ENCODE measurements at places on chromosomes 2 and 18. TPM values are rescaled to one million over a fixed set of nuclear protein-coding genes. Genes with fewer than 3 reads are reported as not detected.

VIT gene
- total RNA-seq: 2.6 TPM

HNMT gene
- 2.5 TPM for total RNA-seq

C2orf76 gene
- total RNA-seq: 8.0 TPM

PMAIP1 gene
- 11.6 TPM for total RNA-seq

PELI1 gene
- total RNA-seq: 55.0 TPM

NBAS gene
- 25.1 TPM for total RNA-seq

SESTD1 gene
- total RNA-seq: 19.8 TPM

RFX8 gene
- total RNA-seq: not detected

DNA sequence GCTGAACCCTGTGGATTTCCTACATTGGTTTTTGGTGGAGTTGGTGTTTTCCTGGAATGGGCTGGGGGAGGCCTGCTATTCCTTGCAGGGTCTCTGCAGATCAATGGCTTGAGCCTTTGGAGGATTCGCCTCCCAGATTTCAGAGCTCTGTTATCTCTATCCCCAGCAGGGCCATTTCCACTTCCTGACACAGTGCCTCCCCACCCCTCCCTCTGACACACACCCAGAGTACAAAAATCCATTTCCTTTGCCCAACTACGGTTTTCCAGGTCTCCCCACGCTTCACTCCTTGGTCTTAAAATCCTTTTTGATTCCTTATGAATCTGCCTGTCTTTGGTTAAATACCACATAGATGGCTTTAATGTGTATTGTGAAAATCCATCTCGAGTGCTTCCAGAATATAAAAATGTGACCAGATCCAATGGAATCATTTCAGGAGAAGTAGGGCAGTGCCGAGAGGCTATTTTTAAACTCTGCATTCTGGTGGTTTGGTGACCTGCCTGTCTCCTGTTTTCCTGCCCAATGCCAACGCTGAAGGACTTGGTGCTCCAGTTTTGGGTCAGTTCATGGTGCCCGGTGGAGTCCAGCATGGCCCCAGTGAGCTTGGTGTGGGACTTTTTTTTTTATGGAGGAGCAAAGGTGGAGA lies 60.9 kb downstream of the ARL4C start:
- peak; percentile 7 for ATAC-seq

GRCh38 chr2:107553539-107553938 lies 273.2 kb upstream of the RGPD4 start:
- peak; percentile 81 for ATAC-seq

DNA sequence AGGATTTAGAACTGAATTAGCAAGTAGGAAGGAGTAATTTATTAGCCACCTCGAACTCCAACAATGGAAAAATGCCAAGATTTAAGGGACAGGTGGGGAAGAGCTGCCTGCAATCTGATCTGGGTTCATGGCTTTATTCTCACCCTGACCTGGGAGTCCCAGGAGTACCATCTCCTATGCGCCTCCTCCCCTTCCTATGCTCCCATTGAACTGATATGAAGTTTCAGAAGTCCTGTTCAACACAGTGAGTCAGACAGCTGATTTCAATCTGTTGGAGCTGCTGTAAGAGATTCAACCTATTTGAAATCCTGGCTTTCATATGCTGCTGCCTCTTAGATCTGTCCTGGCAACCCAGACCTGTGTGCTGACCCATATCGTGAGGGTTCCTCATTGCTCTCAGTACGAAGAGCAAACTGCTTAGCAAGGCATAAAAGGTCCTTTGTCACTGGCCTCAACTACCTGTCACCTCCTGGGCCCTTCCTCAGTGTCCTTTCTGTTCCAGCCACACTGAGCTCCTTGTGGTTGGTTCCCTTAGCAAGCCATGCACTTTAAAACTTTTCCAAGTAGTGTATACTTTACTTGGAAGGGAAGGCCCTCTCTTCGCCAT lies 15.9 kb upstream of the CD28 start:
- no peak for ATAC-seq

DNA sequence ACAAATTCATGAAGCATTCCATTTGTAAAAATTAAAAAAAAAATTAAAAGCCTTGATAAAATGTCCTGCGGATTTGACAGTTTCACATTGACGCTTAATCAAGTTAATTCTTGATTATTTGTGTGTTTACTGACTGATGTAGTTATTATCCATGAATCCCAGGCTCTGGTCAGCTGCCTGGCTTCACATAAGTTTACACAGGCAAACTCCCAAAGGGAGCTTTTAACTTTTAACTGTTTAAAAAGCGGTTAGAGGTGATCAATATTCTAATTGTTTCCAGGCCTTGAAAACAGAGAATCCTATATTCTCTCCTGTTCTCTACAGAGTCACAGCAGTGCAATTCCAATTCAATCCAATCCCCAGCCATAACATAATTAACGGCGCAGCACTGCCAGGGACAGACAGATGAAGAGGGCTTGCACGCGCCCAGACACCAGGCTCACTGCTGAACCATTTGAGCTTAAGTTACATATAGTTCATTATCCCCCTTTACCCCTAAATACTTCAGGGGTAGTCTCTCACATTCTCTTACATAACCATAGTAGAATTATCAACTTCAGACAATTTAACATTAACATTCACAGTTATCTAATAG lies 47.5 kb downstream of the ATP8B1 start:
- no peak for ATAC-seq

DNA sequence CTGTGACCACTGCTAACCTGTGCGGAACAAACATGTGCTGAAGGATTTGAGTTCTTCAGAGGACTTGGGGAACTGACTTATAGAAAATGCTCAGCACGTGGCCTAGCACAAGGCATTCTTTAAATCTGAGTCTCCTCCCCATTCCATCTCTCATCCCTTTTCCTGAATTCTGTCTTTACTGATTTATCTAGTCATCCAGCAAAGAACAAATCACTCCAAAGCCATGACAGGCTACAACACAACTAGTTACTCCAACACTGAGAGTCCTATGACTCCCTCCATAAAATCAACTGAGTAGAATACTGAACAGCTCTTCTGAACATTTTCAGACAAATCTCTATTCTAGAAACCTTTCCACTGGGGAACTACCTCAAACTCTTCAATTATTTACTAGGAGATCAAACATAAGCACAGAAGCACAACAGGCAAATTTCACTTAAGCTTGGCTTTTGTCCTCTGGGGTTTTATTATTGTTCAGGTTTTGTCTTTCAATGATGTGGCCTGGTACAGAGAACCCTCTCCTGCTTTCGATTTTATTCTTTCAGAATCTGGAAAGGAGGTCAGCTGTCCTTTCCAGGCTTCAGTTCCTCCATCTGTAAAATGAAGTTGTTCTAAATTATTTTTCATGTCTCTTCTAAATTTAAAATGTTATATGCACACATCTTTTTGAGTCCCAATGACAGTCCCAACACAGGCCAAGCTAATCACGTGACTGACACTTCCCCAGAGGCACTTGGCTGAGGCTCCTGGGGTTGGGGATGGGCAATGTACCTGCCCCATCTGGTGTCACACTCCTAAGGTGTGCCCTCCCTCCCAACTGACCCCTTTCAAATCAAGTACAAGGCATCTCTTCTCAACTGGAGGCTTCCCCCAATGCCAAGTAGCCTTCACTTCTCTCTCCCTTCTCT lies 31.8 kb downstream of the RNU4ATAC start:
- ATAC-seq: no peak

DNA sequence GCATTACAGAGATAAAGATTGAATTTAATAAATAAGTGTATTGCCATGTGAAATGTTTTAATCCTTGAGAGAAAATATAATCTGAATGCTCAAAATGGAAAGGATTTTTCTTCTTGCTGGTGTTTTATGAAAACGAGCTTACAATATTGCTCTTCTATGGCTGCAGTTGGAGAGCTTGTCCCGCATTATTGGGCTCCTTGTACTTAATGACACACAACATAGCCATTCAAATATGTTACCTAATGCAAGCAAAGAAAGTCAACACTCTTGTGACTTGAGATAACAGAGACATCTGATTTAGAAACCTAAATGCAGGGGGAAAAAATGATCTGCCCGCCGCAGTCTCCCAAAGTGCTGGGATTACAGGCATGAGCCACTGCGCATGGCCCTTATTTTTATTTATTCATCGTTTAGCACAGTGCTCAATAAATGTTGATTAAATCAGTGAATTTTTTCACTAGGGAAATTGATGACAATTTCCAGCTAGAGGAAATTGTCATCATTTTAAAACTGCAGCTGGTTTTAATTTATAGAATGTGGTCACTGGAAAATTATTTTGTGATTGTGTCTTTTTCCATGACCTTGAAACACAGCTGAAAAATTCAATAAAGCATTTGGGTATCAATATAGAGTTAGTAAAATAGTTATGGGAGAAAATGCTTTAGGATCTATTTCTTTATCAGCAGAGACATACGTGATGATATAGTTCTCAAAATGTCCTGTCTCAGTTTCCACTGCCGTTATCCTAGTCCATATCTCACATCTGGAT lies 2.4 kb upstream of the PRKD3 start:
- ATAC-seq: no peak

- ATAC-seq: no peak
Measured at GRCh38 chr2:217994776-217995274, 8.0 kb downstream of the TNS1 start.

DNA sequence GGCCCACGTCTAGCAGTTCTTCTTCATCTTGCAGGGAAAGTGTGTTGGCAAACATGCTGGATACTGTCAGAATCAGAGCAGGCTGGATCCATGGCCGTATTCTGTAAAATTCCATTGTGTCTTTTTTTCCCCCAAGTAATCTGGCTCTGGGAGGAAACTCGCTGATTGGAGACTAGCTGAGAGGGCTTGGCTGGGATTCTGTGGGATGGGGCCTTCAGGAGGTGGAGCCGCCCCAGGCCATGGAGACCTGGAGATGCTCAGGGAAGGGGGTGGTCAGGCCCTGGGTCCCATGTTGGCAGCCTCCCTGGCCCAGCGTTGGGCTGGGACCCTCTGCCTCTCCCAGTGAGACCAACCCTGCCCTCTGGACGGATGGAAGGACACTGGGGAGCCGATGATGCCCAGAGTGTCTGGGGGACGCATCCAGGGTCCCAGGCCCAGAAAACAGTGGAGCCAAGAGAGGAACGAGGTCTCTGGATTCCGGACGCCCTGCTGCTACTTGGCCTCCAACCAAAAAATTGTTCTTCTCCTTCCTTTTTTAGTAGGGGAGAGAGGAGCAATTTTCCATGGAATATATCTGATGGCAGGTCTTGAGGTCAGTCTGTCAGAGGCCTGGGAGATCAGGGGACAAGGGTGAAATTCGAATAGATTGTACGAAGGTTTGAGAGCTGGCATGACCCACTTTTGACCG lies 114.5 kb downstream of the AGAP1 start:
- no peak for ATAC-seq

GRCh38 chr18:77107292-77107691 lies 25.3 kb downstream of the MBP start:
- no peak for ATAC-seq

GRCh38 chr18:47986620-47987387 lies 56.3 kb upstream of the SMAD2 start:
- ATAC-seq: no peak

DNA sequence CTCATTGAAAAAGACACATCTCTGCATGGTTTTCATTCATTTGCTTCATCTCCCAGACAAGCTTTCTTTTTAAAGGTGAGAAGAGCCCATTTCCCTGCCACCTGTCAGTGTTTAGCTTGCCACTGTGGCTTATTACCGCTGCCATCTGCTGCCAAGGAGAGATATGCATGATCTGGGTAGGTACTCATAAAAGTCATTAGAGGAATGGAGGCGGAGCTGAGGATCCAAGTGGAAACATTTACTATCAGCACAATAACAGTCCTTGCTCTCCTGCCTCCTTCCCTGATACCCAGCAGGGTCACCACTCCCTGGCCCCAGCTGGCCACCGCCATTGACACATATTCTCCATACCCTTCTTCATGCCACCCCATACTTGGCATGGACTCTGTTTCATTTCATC lies 390.4 kb downstream of the TSN start:
- ATAC-seq: no peak
